ENCODE measurements at places on chromosomes 6 and 20.

- no peak for DNase-seq
Observed at GRCh38 chr6:23747239-23747638, 378.8 kb upstream of the NRSN1 start.

DNA sequence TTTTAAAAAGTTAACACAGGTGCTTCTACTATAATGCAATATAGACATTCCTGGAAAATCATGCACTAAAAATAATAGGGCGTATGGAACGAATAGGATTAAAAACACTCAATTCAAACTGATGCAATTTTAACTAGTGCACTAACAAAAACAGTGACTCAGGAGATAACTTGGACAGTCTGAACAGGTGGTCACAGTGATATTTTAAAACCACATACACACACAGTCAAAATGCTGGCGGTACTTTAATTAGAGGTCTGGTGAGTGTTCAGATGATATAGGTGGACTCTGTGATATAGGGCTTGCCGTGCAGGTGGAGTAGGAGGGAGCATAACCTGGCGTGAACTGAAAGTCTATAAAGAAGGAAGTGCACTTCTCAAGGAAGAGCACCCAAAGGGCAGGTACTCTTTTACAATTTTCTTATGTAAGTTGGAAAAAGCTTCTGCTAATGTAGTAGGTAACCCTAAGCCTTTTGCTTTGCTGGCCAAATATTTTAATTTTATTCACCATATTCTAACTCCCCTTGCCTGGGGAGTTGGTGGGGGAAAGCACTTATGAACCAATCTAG is 41.9 kb upstream of the PLN start:
- DNase-seq: no peak

GRCh38 chr6:154731296-154732218 is 1.7 kb upstream of the SCAF8 start:
- DNase-seq: no peak

DNA sequence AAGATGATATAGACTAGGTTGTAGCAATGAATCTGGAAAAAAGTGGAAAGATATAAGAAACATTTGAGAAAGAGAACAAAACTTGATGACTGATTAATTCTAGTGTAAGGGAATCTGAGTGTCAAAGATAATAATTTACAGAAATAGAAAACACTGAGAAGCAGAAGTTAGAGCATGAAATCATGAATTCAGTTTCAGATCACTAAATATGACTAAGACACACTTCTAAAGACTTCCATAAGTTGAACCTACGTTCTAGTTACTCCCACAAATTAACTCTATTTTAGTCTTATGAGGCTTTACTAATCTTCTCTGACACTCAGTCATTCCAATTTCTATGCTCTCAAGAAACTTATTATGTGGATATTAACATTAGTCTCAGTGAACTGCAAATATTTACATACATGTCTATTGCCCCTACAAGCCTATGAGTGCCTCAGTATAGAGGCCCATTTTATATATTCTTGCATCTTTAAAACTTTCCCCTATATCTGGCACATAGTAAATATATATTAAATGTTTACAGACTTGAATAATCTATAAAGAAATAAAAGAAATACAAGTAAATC is 30.4 kb downstream of the IBTK start:
- DNase-seq: no peak

DNA sequence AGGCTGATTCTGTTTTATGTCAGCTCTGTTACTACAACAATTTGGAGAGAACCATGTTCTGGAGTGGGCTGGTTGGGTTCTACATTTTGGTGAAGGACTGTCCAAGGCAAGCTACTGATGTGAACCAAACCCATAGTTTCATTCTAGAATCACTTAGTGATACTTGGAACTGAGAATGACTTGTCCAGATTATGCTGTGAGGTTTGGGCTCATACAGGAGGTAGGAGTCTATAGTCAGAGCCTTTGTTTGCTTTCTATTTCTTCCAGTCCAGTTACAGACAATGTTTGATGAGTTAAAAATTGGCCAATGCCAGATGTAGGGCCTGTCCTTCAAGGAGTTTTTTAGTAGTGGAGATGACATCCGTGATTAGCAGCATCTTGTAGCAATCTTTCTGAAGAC is 97.9 kb downstream of the LRRC1 start:
- DNase-seq: no peak

DNA sequence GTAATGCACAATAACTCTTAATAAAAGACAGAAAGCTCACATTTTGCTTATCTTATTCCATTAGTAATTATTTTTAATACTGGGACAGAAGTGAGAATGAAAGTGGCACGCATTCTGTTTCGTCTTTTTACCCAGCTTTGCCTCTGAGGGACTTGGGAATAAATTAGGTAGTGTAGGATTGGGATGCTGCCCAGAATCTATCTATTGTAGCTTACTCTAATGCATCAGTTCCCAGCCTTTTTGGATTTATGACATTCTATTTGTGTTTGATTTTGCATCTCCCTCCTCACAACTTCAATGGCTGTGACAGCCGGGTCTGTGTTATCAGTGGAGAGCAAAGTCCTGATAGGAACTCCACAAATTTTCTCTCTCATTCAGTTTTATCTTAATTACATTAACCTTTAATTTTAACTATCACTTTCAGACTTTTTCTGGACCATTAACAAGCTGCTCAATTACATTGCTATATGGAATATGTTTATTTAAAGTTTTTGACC is 62.9 kb upstream of the TULP4 start:
- no peak for DNase-seq

GRCh38 chr20:6654513-6655252 is 112.8 kb upstream of the BMP2 start:
- no peak for DNase-seq
